CD4-positive, alpha-beta T cell treated with Interleukin-17A for 4 hours (primary cell): ENCODE measurements at places on chromosomes 2 and 18.

GRCh38 chr2:44169155-44169898, 652 bp downstream of the PPM1B start:
- DNase-seq: peak; percentile 57

DNA sequence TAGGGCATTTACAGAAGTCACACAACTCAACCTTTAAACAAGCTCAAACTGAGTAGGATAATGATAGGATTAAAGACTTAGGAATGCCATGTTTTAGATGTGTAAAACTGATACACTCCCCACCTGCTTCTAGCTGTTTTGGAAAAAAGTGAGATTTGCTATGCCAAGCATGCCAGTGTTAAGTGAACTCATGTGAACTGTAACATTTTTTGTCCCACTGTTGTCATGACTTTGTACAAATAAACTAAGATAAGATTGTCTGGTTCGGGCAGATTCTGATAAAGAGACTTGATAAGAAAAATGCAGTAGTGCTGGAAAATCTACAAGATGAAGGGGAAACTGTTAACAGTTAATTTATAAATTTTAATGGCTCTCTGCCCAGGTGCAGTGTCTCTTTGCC, 66.5 kb downstream of the GLS start:
- DNase-seq: no peak

DNA sequence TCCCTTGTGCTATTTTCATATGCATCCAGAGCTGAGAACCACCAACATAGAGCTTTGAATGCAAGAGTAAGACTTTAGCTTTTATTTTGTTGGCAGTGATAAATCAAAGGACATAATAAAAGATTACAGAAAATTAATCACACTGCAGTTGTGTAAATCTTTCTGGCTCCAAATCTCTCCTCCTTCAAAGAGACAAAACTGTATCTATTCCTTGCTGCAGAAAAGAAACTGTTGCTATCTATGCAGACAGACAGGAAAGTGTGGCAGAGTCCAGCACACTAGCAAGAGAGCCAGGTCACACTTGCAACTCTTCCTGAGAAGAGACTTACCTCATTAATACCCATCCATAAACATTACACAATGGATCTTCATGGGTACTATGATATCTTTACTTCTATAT, 57.5 kb downstream of the DTNB start:
- DNase-seq: no peak

- DNase-seq: no peak
Observed at GRCh38 chr18:53126210-53126609, 786.2 kb downstream of the DCC start.

DNA sequence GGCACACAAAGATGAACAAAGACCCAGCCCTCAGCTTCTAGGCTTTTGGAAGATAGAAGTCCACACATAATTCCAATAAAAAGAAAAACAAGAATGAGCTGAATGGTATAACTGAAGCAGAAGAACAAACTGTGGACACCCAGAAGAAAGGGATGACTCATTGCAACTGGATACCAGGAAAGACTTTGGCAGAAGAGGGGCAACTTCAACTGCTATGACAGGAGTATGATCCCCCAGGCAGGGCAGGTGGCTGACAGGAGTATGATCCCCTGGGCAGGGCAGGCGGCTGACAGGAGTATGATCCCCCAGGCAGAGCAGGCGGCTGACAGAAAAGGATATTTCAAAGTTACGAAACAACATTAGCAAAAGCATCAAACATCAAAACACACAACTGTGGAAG, 21.6 kb downstream of the PID1 start:
- DNase-seq: no peak

- no peak for DNase-seq
Observed at GRCh38 chr2:112032224-112032586, 22.9 kb upstream of the TMEM87B start.

- DNase-seq: no peak
Observed at GRCh38 chr2:234521536-234521935, 24.7 kb upstream of the ARL4C start.

- no peak for DNase-seq
Observed at GRCh38 chr2:120225549-120226065, 2.4 kb upstream of the TMEM185B start.

- no peak for DNase-seq
Observed at GRCh38 chr2:202084265-202084664, 11.2 kb downstream of the KIAA2012 start.

- DNase-seq: no peak
Observed at GRCh38 chr18:45164551-45164950, 450.7 kb upstream of the SLC14A2 start.

DNA sequence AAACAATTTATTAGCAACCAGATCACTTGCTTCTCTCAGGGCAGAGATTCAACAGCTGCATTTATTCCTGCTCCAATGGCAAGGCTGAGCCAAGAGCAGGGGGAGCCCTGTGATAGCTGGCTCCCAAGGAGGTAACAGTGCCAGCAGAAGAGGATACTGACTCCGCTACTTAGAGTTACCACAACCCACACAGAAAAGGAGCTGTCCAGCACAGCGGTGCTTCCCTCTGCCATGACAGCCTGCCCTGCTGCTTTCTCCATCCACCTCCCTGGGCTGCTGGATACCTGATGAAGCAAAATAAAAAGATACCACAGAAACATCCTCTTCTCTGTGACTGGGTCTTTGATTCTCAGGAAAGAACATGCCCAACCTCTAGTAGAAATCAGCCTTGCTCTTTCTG, 467.2 kb downstream of the LRRTM4 start:
- no peak for DNase-seq

- DNase-seq: no peak
Observed at GRCh38 chr2:157321466-157321865, 4.2 kb downstream of the ERMN start.

DNA sequence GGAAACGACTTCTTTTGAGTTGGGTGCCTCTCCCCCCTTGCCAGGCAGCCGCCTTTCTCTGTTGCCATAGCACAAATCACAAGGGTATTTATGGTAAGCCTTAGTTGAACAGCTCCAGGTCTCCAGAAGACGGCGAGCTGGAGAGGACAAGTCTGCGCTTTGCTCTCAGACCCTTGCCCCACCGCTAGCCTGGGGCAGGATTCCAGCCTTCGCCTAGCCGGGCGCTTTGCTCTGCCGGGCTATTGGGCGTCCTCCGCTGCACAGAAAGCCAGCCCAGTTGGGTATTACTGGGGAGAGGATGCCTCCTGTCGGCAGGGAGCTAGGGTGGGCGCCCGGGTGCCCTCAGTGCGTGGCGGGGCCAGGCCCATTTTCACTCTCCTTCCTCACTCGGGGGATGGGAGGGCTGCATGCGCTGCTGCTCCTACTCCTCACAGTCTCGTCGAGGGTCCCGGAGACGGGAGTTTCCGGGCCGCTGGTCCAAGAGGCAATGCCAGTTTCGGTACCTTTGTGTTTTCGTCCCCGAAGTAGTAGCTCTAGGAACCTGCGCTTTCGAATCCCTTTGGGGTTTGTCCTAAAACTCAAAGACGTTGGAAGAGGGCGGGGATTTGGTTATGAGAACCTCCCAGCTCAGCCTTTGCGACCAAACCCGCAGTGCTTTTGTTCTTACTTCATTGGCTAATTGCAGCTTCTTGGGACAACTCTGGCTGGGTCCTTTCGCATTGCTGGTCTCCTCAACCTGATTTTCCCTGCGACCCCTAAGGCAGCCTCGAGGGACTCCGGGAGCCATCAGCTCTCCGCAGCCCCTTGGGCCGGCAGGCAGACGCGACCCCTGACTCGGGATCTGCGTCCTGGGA, 3.6 kb upstream of the DLX2 start:
- DNase-seq: peak; percentile 56

GRCh38 chr2:55763721-55764120, 70.1 kb upstream of the PNPT1 start:
- DNase-seq: no peak

GRCh38 chr2:197677056-197677455, 1.7 kb upstream of the RFTN2 start:
- DNase-seq: no peak

GRCh38 chr2:208098267-208098666, 26.1 kb downstream of the CRYGD start:
- DNase-seq: no peak

DNA sequence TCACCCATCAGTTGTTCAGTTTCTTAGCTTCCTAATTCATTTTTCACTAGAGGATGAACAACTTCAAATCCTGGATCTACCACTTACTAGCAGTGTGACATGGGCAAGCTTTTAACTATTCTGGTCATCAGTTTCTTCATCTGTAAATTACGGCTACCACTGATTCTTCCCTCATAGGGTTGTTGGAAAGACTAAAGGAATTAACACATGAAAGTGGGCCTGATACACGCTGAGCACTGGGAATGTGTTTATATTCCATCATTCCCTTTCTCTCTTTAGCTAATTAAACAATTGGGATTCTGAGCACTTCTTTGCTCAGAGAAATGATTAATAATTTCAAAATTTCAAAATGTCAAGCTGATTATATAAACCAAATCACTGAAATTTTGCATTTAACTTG, 862.3 kb upstream of the GCFC2 start:
- no peak for DNase-seq

DNA sequence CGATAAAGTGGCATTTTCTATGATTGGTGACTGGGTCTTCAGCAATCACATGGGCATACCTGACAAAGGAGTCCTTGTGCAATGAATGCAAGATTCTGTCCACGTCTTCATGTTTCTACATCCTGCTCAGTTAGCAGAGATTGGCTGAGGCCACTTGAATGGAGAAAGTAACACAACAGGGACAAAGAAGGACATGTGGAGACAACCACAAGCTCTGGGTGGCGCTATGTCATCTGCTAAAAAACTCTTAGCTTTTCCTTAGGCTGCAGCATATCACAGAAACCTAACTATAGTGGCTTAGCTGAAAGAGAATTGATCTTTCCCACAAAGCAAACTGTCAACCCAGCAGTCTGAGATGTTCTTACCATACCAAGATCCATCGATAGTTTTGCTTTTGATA, 1109.7 kb downstream of the SOCS6 start:
- DNase-seq: no peak

GRCh38 chr2:13056259-13056843, 339.6 kb downstream of the TRIB2 start:
- DNase-seq: no peak

DNA sequence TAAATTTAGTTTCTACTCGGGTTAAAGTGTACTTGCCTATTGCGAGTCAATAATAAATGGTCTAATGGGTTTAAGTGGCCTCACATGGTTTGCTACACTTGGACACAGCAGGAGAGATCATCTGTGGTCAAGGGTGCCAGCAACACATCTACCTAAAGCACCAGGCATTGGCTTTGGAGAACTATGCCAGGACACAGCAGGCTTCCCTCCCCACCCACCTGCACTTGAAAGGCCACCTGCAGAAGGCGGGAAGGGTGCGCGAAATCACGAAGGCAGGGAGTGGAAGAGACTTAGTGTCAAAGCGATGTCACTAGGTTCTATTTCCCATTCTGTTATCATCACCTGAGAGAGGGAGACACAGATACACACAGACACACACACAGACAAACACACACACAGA, 44.5 kb downstream of the MYT1L start:
- no peak for DNase-seq

DNA sequence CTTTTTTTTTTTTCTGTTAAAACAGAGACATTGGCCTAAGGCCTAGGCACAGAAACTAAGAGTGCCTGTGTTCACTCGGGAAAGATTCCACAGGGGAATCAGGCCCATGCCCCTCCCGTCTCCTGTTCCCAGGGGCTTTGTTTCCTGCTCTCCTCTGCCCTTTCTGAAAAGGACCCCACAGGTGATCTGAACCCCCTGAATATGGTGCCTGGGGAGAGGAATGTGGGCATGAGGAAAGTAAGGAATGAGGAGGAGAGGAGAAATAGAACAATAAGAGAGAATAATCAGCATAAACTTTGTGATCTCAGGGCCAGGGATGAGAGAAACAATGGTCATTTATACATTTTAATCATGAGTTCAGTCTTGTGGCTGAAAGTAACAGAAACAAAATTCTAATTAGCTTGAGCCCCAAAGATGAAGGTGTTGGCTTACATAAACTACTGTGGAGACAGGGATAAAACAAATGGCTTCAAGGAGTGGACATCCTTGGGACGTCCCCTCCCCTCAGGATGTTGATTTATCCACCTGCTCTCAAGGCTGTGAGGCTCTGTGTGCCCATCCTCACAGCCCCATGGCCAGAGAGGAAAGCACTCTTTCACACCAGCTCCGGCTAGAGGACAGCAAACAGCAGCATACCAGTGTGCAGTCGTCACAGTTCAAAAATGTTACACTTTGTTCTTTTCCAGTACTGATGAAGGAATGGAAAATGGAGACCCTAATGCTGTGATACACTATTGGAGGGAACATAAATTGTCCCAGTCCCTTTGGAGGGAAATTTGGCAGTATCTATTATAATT, 46.4 kb upstream of the MRPL33 start:
- no peak for DNase-seq

DNA sequence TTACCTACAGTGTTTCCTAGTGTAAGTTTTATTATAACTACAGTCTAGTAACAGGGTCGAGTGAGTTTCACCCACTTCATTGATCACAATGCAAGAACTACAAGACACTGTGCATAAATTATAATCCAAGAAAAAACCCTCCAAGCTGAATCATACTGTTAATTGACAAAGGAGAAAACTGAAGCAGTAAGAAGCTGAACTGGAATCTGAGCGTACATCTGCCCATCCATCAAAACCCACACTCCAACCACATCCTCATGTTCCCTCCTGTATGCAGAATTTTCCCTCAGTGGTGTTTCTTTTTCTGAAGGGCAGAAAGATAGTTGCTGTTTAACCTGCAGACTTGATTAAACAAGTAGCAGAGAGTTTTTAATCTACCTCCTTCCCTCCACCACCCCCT, 49.5 kb upstream of the KIDINS220 start:
- no peak for DNase-seq

GRCh38 chr18:46531482-46531881, 125.5 kb downstream of the LOXHD1 start:
- no peak for DNase-seq

DNA sequence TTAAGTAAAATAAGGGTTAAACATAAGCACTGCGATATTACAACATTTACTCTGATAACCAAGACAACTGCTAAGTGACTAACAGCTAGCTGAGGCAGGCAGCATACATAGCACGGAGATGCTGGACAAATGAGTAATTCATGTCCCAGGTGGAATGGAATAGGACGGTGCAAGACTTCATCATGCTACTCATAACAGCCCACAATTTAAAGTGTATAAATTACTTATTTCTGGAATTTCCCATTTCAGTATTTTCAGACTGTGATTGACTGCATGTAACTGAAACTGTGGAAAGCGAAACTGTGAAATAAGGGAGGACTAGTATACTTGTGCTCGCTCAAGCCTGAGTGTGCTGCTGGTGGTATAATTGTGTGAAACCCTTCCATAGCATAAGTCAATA, 12.9 kb downstream of the IER3IP1 start:
- no peak for DNase-seq
